ENCODE measurements at places on chromosomes 4 and X.

DNA sequence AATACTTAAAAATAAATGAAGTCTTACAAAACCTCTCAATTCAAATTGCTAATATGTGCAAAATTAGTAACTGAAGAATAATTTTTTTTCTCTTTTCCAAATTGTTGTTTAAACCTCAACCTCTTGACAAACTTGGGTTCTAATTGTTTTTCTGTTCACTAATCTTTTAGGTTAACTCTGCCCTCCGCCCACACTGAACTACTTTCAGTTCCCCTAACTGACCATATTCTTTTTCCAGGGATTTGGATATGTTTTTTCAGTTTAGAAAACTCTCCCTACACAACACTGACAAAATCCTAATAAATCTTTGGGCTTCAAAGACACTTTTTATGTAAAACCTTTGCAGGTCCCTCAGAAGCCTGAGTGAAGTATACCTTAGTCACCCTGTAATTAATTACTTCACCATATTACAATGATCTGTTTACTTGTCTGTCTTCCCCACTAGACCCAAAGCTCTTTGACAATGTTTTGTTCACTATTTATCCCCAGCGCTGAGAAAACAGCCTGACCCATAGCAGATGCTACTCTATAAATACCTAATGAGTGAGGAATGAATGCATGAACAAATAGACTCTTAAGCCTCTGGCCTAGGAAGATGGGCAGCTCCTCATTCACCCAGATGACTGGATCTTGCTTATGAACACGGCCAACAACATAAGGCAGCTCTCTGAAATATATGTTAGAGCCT is 134.9 kb downstream of the MAML3 start:
- no peak for DNase-seq
- no peak overlapping the region for H3K27ac ChIP-seq
- peaks cover 2% of the 10 kb centered on the region for H3K27me3 ChIP-seq
- peaks cover 3% of the 10 kb centered on the region for H3K4me1 ChIP-seq
- no peaks in the 10 kb centered on the region for H3K36me3 ChIP-seq
- no peak overlapping the region for H3K4me3 ChIP-seq

DNA sequence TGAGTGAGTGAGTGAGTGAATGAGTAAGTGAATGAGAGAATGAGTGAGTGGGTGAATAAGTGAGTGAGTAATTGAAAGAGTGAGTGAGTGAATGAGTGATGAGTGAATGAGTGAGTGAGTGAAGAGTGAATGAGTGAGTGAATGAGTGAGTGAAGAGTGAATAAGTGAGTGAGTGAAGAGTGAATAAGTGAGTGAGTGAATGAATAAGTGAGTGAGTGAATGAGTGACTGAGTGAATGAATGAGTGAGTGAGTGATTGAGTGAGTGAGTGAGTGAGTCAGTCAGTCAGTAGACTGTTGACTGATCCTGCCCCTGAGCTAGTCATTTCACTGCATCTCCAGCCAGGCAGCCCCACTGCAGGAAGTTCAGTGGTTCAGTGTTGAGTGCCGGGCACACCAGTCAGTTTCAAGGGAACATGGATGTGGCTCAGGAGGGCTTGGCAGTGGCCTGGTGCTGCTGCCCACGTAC is 228.4 kb upstream of the PSAPL1 start:
- peaks cover 5% of the 10 kb centered on the region for H3K4me1 ChIP-seq
- DNase-seq, result no peak
- no peak overlapping the region for H3K4me3 ChIP-seq

- H3K4me1 ChIP-seq, result no peaks in the 10 kb centered on the region
- no peak for DNase-seq
- no peaks in the 10 kb centered on the region for H3K36me3 ChIP-seq
- H3K4me3 ChIP-seq, result no peak overlapping the region
Observed at GRCh38 chr4:65918212-65918611, 247.9 kb upstream of the EPHA5 start.

DNA sequence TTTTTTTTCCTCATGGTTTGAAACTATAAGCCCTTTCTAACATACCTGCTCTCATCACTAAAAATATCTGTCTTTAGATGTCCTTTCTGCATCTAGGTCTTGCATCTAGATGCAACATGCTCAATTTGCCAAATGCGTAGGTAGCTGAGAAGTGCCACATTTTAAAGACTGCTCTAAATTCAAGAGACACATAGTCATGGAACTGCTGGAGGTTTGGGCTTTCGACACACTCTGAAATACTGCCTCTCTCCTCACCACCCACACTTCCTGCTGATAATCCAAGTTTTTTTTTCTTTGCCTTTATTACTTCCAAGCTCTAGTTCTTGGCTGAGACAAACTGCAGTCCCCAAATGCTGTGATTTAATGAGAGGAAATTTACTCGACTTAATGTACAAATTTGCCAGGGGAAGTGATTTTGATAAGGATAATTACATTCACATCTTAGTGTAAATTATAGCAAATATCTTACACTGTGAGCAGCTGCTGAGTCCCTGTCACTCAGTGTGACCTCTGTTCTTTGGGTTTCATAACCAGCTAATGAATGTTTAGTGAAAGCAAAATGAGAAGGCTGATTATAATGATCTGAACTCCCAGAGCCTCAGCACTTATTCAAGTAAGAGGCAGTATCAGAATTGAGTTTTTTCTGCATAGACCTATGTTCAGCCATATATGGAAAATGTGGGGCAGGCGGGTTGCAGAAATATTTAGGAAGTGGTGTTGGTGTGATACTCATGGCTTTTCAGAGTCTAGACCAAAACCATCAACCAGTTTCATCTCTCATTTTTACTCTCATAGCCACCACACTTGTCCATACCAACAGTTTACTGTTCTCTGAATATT is 31.3 kb downstream of the DRD5 start:
- H3K4me1 ChIP-seq, result peaks cover 17% of the 10 kb centered on the region
- peaks cover 67% of the 10 kb centered on the region for H3K27me3 ChIP-seq
- no peak for DNase-seq
- H3K4me3 ChIP-seq, result no peak overlapping the region

DNA sequence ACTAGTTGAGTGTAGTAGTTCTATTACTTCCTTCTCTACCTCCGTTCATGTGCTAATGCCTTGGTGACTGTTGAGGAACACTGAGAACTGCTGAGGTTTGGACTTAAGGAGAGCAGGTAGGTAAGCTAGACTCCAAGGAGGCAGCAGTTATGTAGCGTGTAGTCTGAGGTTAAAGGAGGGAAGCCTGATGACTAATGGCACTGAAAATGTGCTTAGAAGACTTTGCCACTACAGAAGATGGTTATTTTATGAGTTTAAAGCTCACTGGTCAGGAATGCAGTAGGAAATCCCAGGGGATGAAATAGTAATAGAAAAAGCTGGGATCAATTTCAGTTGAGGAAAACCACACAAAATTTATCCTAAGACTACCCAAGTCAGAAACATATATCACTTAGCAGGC is 1077.3 kb downstream of the RAPGEF2 start:
- H3K27ac ChIP-seq, result no peak overlapping the region
- H3K27me3 ChIP-seq, result no peaks in the 10 kb centered on the region
- H3K4me1 ChIP-seq, result no peaks in the 10 kb centered on the region
- no peak for DNase-seq
- no peaks in the 10 kb centered on the region for H3K36me3 ChIP-seq
- H3K4me3 ChIP-seq, result no peak overlapping the region

DNA sequence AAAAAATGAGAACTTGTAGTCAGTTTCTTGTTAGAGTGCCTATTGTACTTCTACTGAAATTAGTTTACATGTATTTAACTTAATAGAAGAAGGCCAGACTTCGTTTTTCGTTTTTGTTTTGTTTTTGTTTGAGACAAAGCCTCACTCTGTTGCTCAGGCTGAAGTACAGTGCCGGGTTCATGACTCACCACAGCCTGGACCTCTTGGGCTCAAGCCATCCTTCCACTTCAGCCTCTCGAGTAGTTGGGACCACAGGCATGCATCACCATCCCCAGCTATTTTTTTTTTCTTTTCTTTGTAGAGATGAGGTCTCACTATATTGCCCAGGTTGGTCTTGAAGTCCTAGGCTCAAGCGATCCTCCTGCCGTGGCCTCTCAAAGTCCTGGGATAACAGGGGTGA is 793.9 kb downstream of the ADGRL3 start:
- H3K4me3 ChIP-seq, result no peak overlapping the region
- no peak for DNase-seq
- no peak overlapping the region for H3K27ac ChIP-seq
- no peaks in the 10 kb centered on the region for H3K4me1 ChIP-seq
- H3K27me3 ChIP-seq, result no peaks in the 10 kb centered on the region

DNA sequence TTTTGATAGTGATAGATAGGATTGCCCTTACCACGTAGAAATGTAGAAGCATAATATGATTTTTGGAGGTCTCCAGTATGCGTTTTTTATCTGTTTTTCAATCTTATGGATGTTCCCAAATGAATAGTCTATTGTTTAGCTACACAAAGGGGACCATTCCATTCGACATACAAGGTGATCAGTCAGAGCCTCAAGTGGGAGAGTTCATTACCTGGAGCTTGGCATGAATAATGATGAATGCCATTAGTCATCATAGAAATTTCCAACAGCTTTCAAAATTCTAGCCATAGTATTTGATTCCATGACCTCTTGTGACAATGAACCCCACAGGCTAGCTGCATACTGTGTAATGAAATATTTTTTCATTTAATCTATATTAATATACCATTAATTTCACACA is 123.6 kb downstream of the PDHA2 start:
- no peaks in the 10 kb centered on the region for H3K27me3 ChIP-seq
- no peak overlapping the region for H3K4me3 ChIP-seq
- H3K27ac ChIP-seq, result no peak overlapping the region

Data from activated naive CD8-positive, alpha-beta T cell treated with anti-CD3 and anti-CD28 coated beads, Interleukin-2, amount 10 ng/mL, durations not matched to agents 7 days and 5 days (primary cell).